CD8-positive, alpha-beta memory T cell (primary cell): ENCODE measurements at places on chromosomes 7 and 10.

GRCh38 chr10:93064874-93065660 lies 4.5 kb downstream of the CYP26C1 start:
- DNase-seq: no peak
- H3K36me3 ChIP-seq: no peaks in the 10 kb centered on the region
- no peak overlapping the region for H3K27ac ChIP-seq
- no peak overlapping the region for H3K4me3 ChIP-seq
- H3K27me3 ChIP-seq: no peaks in the 10 kb centered on the region

DNA sequence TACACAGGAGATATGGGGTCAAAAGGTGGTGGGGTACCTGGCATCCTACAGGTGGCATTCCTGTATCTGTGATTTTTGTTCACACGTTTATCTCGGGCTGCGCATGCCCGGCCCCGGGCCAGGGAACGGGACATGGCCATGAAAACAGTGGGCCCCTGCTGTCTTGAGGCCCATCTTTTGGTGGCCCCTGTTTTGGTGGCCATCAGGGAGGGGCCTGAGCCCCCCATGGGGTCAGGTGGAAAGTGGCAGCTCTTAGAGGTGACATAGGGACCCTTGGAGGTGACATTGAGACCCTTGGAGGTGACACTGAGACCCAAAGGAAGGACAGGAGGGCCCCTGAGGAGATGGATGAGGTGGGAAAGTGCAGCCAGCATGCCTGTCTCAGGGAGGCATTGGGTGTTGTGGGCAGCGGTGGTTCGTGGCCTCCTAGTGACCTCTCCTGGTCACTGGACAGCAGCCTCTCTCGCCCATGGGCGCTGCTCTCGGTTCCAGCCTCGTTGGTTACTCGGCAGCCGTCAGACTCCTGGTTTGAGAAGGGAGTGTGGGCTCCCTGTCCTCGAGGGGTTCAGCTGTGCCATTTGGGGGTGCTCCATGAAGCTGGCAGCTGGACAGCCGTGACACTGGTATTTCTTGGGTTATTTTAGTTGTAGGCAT lies 39.9 kb downstream of the INPP5A start:
- H3K27me3 ChIP-seq: no peaks in the 10 kb centered on the region
- DNase-seq: no peak
- no peak overlapping the region for H3K4me3 ChIP-seq
- H3K36me3 ChIP-seq: no peaks in the 10 kb centered on the region
- peaks cover under 1% of the 10 kb centered on the region for H3K4me1 ChIP-seq
- no peak overlapping the region for H3K27ac ChIP-seq

GRCh38 chr7:156886020-156886795 lies 6.8 kb downstream of the LMBR1 start:
- no peak for DNase-seq
- peaks cover 3% of the 10 kb centered on the region for H3K36me3 ChIP-seq
- H3K27me3 ChIP-seq: no peaks in the 10 kb centered on the region
- no peak overlapping the region for H3K27ac ChIP-seq

DNA sequence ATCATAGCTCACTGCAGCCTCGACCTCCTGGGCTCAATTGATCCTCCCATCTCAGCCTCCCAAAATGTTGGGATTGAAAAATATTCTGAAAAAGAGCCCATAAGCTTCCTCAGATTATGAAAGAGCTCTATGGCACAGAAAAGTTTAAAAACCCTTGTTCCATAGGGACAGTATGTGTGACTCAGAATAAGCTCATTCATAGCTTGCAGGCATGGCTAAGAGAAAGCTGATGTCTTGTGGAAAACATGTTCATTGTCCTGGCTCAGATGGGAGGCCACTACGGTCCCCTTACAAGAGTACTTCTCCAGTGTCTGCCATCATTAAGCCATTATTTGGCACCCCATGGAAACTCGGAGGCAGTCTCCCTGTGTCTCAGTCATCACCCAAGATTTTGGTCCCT lies 64.0 kb downstream of the CCDC3 start:
- H3K36me3 ChIP-seq: no peaks in the 10 kb centered on the region
- no peak overlapping the region for H3K4me3 ChIP-seq
- no peak for DNase-seq
- H3K27me3 ChIP-seq: no peaks in the 10 kb centered on the region

DNA sequence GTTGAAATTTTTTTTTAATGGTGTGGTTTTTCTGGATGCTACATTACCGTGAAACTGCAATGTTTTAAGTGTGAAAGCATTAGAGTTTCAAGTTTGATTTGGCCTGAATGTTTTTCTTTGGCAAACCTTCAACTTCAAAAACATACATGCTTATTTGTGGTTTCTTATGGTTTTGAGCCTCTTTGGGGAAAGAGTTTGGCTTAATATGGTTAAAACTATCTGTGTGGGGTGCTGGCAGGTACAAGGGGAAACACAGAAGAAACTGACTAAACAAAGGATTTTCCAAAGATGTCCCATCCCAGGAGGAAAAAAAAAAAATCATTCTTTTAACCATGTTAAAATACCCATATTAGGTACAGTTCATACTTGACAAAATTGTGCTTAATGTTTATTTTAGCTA lies 121.1 kb downstream of the HGF start:
- H3K36me3 ChIP-seq: no peaks in the 10 kb centered on the region
- H3K27ac ChIP-seq: no peak overlapping the region
- no peaks in the 10 kb centered on the region for H3K27me3 ChIP-seq
- no peak for DNase-seq
- no peak overlapping the region for H3K4me3 ChIP-seq

GRCh38 chr7:132130497-132130896 lies 445.8 kb downstream of the PLXNA4 start:
- no peaks in the 10 kb centered on the region for H3K27me3 ChIP-seq
- no peak overlapping the region for H3K27ac ChIP-seq
- no peaks in the 10 kb centered on the region for H3K4me1 ChIP-seq
- no peak overlapping the region for H3K4me3 ChIP-seq

DNA sequence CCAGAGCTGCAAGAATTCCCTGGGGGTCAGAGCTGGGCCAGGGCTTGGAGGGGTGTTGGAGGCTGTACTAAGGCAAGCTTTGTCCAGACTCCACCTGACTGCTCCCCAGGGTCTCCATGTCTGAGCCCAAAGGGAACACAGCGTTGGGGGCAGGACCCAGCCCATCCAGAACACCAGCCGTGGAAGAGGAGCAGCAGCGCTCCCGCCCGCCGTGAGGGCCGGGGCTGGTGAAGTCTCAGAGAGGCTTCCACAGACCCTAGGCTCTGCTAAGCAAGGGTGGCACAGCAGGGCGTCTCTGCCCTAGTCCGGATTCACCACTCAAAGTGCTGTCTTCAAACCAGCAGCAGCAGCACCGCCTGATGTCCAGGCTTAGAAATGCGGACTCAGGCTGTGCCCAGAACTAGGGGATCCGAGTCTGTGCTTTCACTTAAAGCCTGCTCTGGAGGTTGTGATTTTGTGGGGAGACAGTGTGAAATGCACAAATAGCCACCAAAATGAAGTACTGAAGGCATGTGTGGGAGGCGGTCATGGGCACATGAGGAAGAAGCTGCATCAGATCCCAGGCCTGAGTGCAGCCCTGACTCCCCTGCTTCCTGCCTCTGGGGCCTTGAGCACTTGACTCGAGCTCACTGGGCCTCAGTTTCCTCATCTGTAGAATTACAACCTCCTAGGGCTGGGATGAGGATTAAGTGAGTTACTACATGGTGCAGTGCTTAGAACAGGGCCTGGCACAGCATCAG lies 16.6 kb upstream of the AQP1 start:
- H3K4me1 ChIP-seq: no peaks in the 10 kb centered on the region
- no peak overlapping the region for H3K27ac ChIP-seq
- no peaks in the 10 kb centered on the region for H3K36me3 ChIP-seq
- H3K4me3 ChIP-seq: no peak overlapping the region
- no peak for DNase-seq

DNA sequence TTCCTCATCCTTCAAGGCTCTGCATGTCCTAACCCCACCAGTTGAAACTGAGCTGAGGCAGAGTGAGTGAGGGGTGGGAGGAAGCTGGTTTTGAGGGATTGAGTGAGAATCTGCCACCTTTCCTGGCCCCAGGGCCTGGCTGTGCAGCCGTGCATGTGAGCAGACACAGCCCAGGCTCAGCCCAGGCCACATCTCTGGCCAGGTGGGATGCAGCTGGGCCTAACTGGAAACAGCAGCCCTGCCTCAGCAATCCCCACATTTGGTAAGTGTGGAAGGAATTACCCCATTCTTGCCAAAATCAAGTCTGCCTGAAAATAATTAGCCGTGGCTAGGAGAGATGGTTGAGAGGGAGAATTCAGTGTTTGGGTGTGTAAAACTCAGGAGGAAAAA lies 116.6 kb downstream of the NEURL1 start:
- no peaks in the 10 kb centered on the region for H3K4me1 ChIP-seq
- DNase-seq: no peak
- H3K27me3 ChIP-seq: no peaks in the 10 kb centered on the region
- no peak overlapping the region for H3K4me3 ChIP-seq
- no peaks in the 10 kb centered on the region for H3K36me3 ChIP-seq
